Activated naive CD8-positive, alpha-beta T cell treated with anti-CD3 and anti-CD28 coated beads for 36 hours (primary cell): ENCODE measurements at places on chromosomes 6 and 20.

DNA sequence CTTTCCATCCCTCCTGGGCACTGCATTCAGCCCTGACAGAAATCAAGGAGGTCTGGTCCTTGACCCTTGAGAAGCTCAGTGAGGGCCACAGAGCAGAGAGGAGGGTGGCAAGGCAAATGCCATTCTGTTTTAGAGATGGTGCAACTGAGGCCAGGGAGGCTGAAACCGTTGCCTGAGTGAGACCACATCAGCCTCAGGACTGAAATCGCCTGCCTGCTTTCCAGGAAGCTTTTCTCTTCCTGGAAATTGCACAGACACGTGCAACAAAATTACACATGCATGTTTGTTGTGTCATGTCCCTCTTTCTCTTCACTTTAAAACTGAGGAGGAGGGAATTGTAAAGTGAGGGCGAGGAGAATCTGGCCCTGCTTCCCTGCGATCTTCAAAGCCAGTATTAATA, 113.7 kb upstream of the PDE10A start:
- DNase-seq, result no peak

- no peak for DNase-seq
These were observed 13.3 kb downstream of the TP53INP2 start for GRCh38 chr20:34717230-34718095.

DNA sequence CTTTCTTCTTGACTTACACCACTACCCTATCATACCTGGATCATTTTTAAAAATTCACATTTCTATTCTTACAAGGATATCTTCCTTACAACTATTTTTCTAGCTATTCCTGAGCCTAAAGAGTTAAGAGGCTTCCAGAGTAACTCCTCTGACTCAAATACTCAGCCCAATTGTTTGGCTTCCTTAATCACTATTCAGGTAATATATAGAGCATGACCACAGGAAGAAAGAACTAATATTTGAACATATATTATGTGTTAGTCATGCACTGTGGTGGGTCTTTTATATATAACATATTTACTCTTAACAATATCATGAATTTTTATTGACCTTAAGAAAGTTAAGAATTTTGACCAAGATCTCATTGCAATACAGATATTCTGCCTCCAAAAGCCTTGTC, 42.0 kb upstream of the ID4 start:
- no peak for DNase-seq

DNA sequence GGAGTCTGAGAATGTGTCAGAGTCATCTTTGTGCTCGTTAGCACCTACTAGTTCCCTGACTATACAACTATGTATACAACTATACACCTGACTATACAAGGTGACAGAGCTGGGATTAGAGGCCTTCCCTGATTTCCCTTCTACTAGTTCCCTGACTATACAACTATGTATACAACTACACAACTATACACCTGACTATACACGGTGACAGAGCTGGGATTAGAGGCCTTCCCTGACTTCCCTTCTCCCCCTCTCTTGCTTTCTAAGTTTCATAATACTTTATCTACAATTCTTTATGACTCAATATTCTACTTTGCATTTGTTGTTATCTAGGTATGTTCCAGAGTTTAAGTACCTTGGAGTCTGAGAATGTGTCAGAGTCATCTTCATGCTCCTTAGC, 68.0 kb downstream of the HS3ST5 start:
- DNase-seq, result no peak

GRCh38 chr6:139654888-139655782, 280.7 kb upstream of the CITED2 start:
- DNase-seq, result no peak

- no peak for DNase-seq
These were observed 2.6 kb upstream of the IYD start for GRCh38 chr6:150366118-150366778.

DNA sequence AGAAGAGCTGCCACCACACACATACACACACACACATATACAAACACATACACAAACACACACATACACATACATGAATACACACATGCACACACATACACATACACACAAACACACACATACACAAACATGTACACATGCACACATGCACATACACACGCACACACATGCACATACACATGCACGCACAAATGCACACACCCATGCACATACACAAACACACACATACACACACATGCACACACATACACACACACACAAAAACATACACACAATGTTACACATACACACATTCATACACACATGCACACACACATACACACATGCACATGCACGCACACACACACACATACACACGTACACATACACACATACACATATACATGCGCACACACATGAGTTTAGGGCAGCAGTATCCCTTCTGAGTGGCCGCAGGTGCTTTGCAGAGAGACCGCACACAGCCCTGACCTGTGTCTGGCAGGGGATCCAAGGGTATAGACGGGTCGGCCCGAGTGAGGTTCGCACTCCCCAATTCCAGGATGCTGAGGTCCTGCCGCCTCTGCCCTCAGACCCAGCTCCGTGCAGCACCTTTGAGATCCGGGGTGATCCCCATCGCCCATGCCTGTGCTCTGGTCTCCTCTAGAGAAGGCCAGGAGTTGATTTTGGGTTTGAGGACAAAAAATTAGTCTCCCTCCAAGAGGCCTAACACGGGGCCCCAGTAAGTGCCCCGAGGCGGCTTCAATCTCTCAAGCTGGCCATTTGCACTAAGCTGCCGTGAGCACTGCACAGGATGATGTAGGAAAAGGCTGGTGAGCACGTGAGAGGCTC, 56.8 kb downstream of the TMEM242 start:
- no peak for DNase-seq
